ENCODE measurements at places on chromosomes 1 and 21.
A peak's percentile ranks its signal among the peaks of the same experiment; 100 is the strongest.

GRCh38 chr1:114310695-114311271 lies 157.1 kb upstream of the SYT6 start:
- no peak for DNase-seq

DNA sequence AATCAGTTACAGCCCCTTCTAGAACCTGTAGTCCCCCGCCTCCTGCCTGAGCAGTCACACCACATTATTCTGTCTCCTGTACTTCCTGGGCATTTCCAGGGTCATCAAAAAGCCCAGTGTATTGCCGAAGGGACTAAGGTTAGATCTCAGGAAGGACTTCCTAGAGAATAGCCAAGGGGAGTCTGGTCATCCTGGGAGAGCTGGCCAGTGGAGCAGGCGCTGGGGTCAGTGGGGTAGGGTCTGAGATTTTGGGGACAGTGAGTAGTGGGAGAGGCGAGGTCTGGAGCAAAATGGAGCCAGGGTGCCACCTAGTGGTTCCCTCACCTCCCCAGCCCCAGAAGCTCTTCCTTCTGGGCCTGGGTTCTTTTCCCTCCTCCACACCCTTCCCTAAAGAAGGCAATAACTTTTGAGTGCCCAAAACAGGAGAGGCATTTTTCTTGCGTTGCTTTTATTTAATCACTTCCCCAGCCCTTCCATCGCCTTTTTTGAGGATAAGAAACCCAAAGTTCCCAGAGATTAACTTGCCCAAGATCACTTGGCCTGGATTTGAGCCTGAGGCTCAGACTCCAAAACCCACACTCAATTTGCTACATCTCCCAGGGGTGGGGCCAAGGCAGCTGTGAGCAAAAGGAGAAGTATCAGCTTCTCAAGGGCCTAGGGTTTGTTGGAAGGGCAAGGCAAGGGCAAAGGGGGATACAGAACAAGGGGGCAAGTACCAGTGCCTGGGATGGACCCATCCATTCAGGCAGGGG lies 7.3 kb upstream of the PMVK start:
- peak; percentile 59 for DNase-seq

GRCh38 chr1:41682845-41683625 lies 198.6 kb upstream of the EDN2 start:
- DNase-seq: no peak

GRCh38 chr1:246355411-246356230 lies 151.5 kb downstream of the SMYD3 start:
- DNase-seq: no peak

DNA sequence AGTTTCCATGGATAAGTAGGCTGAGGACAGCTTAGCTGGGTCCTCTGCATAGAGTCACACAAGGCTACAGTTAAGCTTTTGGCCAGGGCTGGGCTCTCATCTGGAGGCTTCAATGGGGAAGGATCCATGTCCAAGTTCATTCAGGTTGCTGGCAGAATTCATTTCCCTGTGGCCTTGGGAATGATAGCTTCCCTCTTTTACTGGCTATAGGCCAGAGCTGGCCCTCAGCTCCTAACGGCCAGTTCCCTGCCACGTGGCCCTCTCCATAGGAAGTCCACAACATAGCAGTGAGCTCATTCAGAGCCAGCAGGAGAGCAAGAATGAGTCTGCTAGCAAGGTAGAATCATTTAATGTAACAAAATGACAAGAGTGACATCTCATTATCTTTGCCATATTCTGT lies 15.1 kb upstream of the PODN start:
- DNase-seq: no peak

DNA sequence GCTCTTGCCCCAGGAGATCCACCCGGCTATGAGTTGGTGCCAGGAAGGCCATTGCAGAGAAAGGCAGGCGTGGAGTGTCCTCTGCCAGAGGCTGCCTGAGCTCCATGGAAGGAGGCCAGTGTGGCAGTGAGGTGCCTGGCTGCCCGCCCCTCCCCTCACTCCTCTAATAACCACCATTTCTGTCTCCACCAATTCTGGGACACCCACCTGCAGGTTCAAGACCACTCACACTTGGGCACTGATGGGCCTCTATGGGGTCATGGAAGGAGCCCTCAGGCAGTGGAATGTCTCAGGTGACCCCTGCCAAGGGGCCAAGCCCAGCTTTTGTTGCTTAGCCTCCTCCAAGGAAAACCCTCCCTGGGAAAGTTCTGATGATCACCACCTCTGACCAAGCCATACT lies 731.6 kb downstream of the MATN1 start:
- DNase-seq: no peak

DNA sequence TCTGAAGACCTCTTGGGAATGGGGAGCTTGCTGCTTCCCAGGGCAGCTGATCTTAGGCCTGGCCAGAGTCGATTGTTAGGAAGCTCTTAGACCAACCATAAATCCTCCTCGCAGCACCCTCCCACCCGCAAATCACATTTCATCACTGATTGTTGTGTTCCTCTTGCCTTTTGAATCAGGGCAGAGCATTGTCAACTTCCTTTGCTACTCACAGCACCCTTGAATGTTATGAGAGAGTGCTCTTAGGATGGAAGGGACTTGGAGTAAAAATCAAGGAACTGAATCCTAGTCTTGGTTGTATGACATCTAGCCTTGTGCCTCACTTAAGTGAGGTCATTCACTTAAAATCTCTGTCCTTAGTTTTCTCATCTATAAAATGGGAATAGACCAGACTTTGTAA lies 3.0 kb downstream of the VASH2 start:
- DNase-seq: peak; percentile 56

DNA sequence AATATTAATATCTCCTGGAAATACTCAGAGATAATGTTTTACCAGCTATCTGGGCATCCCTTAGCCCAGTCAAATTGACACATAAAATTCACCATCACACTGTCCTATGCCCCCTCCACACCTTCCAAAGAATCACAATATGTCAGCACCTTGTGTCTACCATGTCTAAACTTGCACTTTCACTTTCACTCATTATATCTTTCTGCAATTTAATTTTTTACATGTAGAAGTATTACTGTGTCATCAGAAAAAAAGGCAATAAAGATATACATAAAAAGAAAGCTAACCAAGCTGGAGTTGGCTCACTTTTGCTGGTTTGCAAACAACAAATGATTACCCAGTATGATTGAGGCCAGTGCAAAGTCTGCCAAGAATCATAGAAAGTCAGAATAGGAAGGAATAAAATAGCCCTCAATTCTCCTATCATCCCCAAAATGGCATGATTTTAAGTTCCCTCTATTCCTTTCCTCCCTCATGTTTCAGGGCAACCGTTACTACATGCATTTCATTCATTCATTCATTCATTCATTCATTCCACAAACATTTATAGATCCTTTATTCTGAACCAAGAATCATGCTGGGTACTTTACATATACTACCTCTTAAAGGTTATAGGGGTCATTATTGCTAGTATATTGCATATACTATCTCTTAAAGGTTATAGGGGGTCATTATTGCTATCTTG lies 5.9 kb upstream of the LUZP1 start:
- no peak for DNase-seq

DNA sequence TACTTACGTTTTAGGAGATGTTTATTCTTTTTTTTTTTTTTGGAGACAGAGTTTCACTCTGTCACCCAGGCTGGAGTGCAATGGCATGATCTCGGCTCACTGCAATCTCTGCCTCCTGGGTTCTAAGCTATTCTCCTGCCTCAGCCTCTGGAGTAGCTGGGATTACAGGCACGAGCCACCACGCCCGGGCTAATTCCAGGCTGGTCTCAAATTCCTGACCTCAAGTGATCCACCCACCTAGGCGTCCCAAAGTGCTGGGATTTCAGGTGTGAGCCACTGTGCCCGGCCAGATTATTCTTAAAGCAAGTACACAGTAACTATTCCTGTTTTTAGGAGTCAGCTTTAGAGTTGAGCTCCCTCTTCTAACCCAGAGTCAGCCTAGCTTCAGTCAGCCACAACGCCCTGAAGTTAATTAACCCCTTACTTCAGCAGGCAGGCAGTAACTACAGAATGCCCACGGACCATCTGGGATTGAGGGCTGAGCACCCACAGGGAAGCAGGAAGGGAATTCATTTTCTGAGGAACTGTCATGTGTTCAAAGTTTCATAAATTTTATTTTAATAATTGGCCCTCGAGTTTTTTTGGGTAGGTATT lies 5.3 kb upstream of the ID3 start:
- no peak for DNase-seq

- peak; percentile 47 for DNase-seq
Observed at GRCh38 chr1:67110352-67110751, 24.4 kb downstream of the C1orf141 start.

DNA sequence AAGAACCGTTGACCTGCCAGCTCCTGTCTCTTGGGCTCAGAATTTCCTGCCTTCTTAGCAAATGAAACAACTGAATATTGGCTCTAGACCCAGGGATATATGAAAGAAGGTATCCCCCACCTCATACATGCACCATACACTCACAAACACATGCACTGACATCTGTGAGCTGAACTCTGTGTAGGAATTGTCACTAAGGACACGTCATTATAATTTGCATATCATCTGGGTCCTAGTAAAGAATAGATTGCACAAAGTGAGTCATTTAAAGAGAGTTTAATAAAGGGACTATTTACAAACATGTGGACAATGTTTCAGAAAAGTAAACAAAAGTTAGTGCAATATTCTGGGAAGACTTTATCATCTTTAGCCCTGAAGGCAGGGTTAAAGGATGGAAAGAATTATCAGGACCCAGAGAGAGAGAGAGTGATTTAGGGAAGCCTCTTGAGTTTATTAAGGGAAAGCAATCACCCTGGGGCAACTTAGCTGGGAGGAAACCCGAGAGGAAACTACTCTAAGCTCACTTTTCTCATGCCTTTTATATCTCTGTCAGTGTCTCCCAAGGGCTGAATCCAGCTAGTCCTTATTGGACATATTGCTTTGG lies 74.1 kb upstream of the PLA2G4A start:
- DNase-seq: no peak

GRCh38 chr1:8371372-8371991 lies 53.6 kb downstream of the SLC45A1 start:
- no peak for DNase-seq

GRCh38 chr1:89802051-89802450 lies 18.8 kb upstream of the LRRC8D start:
- no peak for DNase-seq

DNA sequence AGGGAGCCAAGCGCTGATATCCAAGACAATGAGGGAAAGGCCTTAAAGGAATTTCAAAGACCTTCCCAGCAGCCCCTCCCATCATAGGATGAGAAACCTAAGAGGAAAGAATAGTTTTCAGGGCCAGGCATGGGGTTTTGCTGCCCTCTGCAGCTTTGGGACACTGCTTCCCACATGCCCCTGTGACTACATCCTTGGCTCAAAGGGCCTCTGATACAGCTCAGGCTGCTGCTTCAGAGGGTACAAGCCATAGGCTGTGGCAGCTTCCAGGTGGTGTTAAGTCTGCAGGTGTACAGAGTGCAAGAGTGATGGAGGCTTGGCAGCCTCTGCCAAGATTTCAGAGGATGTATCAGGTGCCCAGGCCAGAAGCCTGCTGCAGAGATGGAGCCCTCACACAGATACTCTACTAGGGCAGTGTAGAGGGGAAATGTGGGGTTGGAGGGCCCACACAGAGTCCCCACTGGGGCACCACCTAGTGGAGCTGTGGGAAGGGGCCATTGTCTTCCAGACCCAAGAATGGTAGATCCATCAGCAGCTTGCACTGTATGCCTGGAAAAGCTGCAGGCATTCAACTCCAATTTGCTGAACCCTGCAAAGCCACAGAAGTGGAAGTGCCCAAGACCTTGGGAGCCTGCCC lies 125.8 kb downstream of the SLC45A1 start:
- no peak for DNase-seq

- DNase-seq: peak; percentile 1
Observed at GRCh38 chr1:88302843-88303486, 381.1 kb upstream of the PKN2 start.

DNA sequence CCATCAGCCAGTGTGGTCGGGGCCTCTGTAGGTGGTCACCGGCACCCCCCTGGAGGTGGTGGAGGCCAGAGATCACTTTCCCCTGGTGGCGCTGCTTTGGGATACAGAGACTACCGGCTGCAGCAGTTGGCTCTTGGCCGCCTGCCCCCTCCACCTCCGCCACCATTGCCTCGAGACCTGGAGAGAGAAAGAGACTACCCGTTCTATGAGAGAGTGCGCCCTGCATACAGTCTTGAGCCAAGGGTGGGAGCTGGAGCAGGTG lies 961 bp downstream of the RBM15 start:
- no peak for DNase-seq

GRCh38 chr1:206529425-206529824 lies 22.1 kb downstream of the RASSF5 start:
- no peak for DNase-seq

- DNase-seq: no peak
Observed at GRCh38 chr1:76262601-76263000, 188.1 kb downstream of the ST6GALNAC3 start.

DNA sequence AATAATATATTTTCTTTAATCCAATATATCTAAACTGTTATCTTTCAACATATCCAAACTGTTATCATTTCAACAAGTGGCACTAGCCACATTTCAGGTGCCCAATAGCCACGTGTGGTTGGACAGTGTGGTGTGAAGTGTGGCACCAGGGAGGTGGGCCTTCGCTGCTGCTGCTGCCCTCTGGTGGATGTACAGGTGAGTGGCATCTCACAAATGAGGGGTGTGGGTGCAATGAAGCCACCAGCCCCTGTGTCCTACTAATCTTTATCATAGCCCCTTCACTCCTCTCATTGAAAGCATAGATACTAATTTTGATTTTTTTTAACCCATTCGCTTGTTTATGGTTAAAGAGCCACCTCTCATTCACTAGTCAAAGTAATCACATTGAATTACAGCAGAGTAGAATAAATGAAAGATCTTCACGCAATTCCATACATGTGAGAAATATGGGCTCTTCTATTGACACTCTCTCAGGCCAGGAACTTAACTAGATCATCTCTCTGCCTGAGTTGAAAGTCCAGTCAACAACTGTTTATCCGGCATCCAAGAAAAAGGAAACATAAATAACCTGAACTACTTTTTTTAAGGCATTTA lies 499.2 kb downstream of the OMA1 start:
- DNase-seq: no peak

- DNase-seq: no peak
Observed at GRCh38 chr21:17146426-17146825, 366.4 kb upstream of the CXADR start.

DNA sequence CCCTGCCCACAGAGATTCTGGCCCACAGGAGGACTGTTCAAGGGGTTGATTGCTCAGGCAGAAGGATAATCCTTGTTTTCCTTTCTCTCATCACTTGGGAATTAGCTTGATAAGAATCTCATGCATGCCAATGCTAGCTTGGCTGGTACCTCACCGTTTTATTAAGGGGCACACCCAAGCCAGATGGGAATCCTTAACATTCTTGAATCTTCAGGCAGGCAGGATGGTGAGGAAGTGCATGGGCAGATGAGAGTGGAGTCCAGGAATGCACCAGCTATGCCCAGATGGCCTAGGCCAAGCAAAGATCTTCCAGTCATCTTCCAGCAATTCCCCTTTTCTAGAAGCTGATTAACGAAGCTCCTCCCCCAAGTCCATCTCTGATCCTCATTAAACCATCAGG lies 4.1 kb upstream of the LCE7A start:
- DNase-seq: no peak

Data from inflammatory macrophage (primary cell).